Astrocyte (in vitro differentiated cells and primary cell): ENCODE measurements at places on chromosomes 6 and 20.
A peak's percentile ranks its signal among the peaks of the same experiment; 100 is the strongest.

- no peak for DNase-seq
Observed at GRCh38 chr6:14546036-14546435, 428.5 kb downstream of the CD83 start.

DNA sequence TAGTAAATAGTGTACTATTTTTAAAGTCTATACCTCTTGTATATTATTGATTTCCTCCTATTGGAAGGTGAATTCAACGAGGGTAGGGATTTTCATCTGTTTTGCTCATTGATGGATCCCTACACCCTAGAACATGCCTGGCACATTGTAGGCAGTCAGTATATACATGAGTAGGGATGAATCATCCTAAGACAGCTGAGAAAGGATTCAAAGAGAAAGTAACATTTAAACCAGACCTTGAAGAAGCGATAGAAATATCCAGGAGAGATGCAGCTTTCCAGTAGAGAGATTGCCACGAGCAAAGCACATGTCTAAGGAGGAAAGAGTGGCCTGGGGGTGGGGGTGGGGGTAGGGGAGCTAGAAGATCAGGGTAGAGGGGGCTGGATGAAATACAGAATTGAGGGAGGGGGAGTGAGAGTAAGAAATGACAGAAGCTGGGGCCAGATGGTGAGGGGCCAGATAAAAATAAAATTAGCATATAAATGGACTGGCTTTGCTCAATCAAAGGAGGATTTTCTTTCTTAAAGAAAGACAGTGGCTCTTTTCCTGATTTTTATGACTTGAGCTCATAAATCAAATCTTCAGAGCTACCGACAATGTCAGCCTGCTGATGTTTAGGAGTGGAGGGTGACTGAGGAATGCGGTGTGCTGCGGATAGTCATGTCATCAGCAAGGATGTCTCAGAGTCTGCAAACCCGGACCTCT, 168.2 kb downstream of the SAMD5 start:
- peak; percentile 30 for DNase-seq

- DNase-seq = peak; percentile 58
Observed at GRCh38 chr20:13839421-13840092, 54.7 kb downstream of the NDUFAF5 start.

- no peak for DNase-seq
Observed at GRCh38 chr6:36924131-36924530, 30.4 kb upstream of the PI16 start.

DNA sequence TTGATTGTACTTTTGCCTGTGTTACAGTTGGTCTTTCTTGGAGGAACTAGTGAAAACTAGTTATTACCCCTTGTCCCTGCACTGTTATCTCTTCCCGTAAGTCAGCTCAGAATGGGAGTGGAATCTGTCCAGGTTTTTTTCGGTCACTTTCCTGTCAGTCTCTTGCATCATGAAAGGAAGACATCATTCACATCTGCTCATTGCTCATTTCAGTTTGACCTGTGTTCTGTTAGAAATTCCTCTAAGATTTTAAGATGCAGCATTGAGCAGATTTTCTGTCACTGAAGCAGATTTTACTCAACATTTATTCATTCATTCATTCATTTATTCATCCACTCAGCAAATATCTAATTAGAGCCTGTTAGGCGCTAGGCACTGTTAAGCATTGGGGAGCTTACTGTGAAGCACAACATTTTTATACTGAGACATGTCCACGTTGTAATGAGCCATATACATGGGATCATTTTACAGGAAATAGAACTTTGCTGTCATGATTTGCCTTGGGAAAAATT, 33.1 kb upstream of the HINT3 start:
- no peak for DNase-seq

GRCh38 chr20:54497931-54498718, 22.7 kb downstream of the DOK5 start:
- no peak for DNase-seq

DNA sequence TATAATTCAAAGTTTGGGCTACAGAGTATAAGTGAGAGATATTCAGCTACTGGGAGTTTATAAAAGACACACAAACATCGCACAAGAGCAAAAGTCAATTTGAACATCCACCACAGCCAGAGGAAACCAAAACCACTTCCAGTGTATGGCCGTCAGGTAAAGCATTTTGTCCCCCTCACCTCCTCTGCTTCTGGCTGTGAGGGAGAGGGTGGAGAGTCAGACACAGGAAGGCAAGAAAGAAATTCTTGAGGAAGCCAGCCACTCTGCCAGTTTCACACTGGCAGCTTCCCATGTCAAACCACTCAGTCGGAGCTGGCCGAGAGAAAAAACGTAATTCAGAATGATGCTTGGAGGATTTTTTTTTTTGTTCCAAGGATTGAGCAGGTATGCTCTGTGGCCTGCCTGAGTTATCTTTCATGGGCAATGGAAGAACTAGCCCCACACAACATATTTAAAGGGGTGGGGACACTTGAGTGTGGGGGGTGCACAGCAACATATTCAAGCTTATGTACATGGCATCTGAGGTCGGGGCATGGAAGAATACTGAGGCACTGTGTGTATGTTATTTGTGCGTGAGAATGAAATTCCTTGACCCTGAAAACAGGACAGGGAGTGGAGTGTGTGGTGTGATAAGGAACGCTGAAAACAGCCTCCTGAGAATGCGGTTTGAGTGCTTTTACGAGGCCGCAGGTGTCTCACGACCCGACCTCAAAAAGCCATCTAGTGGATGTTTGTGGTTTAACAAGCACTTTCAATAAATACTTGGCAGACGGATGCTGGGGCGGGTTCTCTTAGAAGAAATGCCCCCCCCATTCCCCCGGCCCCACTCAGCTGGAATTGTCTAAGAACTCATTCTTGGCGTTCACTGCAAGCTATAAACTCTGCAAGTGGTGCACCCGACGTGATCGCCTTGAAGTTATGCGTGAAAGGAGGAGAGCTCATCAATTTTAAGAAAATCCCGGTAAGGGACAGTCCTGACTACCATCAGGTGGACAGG, 27.5 kb upstream of the ZBTB22 start:
- peak; percentile 92 for DNase-seq

- DNase-seq = peak; percentile 78
Observed at GRCh38 chr6:149347067-149347466, 29.6 kb downstream of the TAB2 start.

- peak; percentile 53 for DNase-seq
Observed at GRCh38 chr20:54208548-54209176, 775 bp downstream of the PFDN4 start.

DNA sequence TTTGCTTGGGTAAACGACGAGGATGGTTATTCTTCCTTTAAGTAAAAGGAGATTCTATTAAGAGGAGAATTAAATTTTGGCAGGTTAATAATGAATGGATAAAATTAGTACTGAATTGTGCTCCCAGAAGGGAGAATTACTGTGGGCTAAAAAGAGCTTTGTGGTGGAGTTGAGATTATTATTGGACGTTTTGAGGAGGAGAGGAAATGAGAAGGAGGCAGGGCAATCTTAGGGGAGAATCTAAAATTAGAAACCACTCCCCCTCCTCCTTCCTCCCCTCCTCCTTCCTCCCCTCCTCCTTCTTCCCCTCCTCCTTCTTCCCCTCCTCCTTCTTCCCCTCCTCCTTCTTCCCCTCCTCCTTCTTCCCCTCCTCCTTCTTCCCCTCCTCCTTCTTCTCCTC, 331.8 kb downstream of the PRL start:
- DNase-seq = no peak

GRCh38 chr6:136549300-136550044, 750 bp downstream of the MAP7 start:
- DNase-seq = no peak

DNA sequence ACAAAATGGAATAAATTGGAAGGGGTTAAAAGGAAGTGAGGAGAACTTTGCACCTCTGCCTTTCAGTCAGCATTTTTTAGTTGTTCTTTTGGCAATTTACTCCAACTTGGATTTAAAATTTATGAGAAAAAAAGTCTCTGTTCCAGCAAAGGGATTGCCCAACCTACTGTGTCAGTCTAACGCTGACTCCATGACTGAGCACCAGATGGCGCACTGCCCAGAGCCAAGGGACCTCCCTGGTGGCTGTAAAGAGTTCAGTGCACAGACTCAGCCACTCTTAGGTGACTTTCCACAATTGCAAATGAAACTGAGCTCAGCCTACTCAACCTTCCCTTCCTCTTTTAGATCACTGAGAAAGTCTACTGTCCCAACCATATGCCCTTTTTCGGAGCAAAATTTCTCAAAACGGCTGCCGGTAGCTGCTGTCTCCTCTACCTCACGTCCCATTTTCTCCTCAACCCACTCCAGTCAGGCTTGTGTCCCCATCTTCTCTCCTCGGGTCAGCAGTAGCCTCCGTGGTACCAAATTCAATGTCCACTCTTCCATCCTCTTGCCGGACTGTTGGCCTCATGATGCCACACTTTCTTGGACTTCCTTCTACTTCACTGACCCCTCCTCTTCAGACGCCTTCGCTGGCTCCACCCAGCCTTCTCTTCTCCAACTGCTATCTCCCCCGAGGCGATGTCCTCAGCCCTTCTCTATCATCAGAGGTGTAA, 38.7 kb downstream of the GSTA2 start:
- no peak for DNase-seq

- DNase-seq = no peak
Observed at GRCh38 chr6:132961610-132962009, 147.2 kb downstream of the RPS12 start.

DNA sequence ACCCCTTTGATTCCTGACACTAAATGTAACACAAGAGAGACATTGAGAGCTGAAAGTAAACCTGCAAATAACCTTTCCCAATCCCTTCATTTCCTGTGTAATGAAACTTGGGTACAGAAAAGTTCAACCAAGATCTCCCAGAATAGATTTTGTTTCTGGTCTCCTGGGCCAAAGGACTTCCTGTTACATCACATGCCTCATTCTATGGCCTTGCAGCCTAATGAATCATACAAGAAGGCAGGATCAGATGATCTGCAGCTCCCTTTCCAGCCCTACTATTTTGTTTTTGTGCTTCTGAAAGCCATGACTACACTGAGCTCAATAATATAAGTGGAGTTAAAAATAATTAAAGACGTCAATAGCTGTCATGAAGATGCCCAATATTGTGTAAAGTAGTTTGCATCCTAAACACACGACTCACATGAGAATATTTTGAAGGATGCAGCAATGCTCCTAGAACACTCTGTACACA, 73.4 kb upstream of the NOX3 start:
- peak; percentile 90 for DNase-seq

DNA sequence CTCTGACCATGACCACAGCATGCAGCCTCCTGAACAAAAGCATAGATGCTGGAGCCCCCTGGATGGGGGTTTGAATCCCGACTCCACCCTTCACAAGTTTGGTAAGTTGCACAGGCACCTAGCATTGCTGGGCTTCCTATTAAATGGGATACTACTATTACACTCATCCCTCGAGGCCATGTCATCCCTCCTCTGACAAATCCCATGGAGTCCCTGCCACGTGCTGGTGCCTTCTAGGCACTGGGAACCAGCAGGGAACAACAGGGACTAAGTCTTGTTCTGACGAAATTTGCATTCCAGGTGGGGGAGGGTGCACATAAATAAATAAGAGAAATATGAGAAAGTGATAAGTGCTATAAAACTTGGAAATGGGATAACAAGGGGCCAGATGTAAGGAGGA, 15.3 kb upstream of the SIRPA start:
- DNase-seq = no peak

GRCh38 chr6:112291161-112291762, 36.9 kb upstream of the LAMA4 start:
- no peak for DNase-seq

- DNase-seq = no peak
Observed at GRCh38 chr6:147621961-147622360, 113.5 kb downstream of the SAMD5 start.

DNA sequence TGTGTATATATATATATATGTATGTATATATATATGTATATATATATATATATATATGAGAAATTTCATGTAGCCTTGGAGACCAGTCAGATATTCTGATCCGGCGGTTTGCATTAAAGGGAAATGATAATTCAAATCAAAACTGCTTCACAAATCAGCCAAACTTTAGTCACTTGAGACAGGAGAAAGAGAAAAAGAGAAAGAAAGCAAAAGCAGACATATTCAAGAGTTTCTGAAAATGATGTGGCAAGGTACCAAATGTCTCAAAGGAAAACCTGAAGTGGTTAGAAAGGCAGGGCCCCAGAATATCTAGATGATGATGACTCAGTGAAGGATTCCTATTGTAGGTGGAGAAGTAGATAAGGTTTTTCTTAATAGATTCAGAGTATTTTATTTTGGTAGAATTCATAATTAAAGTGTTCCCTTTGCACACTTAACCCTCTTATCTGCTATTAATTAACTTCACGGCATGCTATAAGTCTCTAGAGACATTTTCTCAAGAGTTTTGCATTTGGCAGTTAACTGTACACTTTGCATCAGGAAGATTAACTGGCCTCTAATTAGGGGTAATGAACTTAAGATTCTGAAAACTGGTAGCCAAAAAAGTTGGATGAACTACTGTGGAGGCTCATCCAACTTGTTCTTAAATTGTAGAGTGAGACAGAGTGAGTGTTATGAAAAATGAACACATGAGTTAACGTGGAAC, 50.1 kb upstream of the ASF1A start:
- DNase-seq = peak; percentile 60

GRCh38 chr6:111776236-111777221, 96.7 kb downstream of the FYN start:
- DNase-seq = peak; percentile 62

DNA sequence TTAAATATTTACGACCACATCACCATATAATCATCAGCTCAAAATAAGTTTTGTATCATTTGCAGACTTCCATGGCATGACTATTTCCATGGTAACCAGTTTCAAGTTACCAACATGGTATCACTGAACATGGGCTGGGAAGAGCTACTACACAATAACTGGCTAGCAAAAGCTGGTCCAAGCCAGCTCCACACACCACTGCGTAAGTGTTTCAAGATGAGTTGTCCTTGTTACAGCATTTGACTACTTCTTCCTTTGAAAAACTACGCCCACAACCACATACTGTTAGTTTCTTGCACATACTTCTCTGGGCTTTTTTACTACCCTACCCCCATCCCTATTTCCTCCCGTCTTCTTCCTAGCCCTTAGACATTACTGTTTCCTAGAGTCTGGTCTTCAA, 8.5 kb downstream of the CD164 start:
- DNase-seq = no peak

DNA sequence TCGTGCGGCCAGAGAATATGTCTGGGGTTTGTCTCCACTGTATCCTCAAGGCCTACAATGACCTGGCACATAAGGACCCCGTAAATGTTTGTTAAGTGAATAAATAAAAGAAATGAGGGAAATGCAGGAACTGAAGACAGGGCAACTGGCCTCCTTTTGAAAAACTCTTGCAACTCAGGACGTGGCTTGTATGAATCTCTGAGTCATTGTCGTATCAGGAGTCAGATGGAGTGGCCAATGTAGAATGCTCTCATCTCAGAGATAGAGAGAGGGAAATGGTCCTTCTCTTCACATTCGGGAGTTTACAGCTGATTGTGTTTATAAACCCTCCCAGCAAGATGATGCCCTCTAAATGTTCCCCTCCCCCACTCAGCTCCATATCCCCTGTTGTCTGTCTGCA, 57.1 kb downstream of the UST start:
- DNase-seq = peak; percentile 4

DNA sequence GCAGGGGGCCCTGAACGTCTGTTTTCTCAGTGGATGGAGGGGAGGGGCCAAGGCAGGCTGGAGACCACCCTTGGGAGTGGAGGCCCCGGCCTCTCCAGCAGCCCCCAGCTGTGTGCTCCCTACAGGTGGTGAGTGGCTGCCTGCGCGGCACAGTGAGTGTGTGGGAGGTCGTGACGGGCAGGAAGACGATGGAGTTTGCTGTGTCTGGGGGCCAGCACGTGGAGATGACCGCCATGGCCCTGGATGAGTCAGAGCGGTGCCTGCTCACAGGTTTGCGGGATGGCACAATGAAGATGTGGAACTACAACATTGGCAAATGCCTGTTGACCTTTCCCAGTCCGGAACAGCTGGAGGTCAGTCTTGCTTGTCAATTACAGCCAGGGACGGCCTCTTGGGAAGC, 52.6 kb downstream of the EFCAB8 start:
- DNase-seq = no peak
